Activated T-cell treated with anti-CD3 and anti-CD28 coated beads, Interleukin-2, amount 50 U/mL, for 72 hours (primary cell): ENCODE measurements at places on chromosomes 2 and 18. TPM values are rescaled to one million over a fixed set of nuclear protein-coding genes. Genes with fewer than 3 reads are reported as not detected.

The CRYGC gene
- total RNA-seq: not detected

DNA sequence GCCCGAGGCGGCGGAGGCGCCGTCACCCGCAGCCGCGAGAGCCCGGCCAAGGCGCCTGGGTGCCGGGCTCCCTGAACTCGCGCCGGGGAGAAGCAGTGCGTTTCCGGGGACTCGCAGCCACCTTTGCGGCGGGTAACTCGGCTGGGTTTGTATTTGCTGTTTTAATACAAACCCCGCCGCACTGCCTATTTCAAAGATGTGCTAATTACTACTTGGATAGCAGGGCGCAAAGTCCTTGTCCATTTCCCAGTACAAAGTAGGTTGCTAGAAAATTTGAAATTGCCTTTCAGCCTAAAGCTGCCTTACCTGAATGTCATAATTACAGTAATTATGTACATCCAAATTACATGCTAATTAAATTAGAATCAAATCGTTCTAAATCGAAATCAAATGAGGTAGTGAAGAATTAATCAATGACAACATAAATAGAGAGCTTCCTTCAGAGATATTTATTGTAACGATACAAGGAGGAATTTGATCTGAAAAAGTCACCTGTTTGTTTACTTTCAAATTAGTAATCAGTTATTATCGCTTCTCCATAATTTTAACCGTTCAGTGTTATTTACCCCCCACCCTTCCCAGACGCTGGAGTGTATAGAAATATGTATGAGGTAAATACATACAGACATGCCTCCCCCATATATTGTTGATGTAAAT is 8.1 kb downstream of the SP9 start:
- peak; percentile 47 for DNase-seq

DNA sequence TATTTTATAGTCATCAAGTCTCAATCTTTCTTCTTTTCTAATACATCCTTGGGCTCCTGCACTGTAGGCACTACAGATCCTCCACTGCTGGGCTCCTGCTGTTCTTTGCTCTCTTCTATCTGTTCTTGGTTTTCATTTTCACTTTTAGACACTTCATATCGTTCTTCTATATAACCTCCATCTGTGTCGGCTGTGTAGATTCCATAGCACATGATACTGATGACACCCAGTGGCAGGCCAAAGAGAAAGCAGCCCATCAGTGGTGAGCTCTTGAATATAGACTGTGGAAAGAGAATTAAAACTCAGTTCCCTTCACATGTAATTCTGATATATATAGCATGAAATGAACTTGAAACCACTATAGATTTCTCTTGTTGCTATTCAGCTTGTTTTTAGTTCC is 38.0 kb downstream of the TMX3 start:
- no peak for DNase-seq

GRCh38 chr18:79396431-79397246 is 909 bp downstream of the NFATC1 start:
- peak; percentile 65 for DNase-seq

DNA sequence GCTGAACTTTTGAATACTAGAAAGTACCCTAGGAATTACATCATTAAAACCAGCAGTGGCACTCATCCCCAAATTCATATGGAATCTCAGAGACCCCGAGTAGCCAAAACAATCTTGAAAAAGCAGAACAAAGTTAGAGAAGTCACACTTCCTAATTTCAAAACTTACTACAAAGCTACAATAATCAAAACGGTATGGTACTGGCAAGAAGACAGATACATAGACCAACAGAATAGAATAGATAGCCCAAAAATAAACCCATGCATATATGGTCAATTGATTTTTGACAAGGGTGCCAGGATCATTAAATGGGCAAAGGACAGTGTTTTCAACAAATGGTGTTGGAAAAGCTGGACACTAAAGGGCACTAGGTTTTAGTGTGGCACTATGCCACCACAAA is 176.0 kb upstream of the NDUFV2 start:
- DNase-seq: no peak
